ENCODE measurements at places on chromosomes 4 and X.

- no peak for ATAC-seq
These were observed 8.0 kb upstream of the ODAPH start for GRCh38 chr4:75547647-75548387.

- no peak for ATAC-seq
These were observed 1158.1 kb downstream of the FSTL5 start for GRCh38 chr4:161005746-161006145.

DNA sequence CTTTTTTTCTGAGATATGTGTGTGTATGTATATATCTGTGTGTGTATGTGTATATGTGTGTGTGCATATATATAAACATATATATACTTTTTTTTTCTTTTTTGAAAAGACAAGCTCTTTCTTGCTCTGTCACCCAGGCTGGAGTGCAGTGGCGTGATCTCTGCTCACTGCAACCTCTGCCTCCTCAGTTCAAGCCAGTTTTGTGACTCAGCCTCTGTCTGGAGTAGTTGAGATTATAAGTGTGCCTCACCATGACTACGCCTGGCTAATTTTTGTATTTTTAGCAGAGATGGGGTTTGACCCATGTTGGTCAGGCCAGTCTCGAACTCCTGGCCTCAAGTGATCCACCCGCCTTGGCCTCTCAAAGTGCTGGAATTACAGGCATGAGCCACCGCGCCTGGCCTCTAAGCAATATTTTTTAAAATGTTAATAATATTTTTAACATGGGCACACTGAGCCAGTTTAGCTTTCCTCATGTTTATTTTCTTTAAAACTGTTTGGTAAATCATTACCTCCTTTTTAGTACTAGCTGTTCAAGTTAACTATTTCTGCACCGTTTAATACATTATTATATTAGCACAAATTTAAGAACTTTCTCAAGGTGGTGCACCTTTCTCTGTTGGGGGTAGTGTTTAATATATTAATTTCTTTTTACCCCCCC, 33.3 kb downstream of the BBS12 start:
- ATAC-seq, result peak; percentile 74

GRCh38 chr4:96713271-96713850, 873.5 kb downstream of the PDHA2 start:
- no peak for ATAC-seq

GRCh38 chr4:74267998-74268606, 40.2 kb upstream of the EPGN start:
- ATAC-seq, result peak; percentile 73

DNA sequence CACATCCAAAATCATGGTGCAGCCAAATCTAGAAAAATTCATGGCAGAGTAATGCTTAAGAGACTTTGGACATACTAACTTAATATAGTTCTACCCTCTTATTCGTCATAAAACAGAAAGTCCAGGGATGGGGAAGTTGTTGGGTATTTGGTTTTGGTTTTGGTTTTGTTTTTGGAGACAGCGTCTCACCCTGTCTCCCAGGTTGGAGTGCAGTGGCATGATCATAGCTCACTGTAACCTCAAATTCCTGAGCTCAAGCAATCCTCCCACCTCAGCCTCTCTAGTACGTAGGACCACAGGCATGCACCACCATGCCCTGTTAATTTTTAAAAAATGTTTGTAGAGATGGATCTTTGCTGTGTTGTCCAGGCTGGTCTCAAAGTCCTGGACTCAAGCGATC, 271.8 kb upstream of the TENM3 start:
- ATAC-seq, result no peak

Data from SK-N-SH treated with all-trans-retinoic acid at 6 μM for 48 hours (cell line).